ENCODE measurements at places on chromosomes 1 and 21.

- DNase-seq, result no peak
Observed at GRCh38 chr1:167541610-167542009, 12.0 kb downstream of the CREG1 start.

GRCh38 chr21:42362700-42363099, 3.6 kb downstream of the TFF1 start:
- DNase-seq, result no peak

DNA sequence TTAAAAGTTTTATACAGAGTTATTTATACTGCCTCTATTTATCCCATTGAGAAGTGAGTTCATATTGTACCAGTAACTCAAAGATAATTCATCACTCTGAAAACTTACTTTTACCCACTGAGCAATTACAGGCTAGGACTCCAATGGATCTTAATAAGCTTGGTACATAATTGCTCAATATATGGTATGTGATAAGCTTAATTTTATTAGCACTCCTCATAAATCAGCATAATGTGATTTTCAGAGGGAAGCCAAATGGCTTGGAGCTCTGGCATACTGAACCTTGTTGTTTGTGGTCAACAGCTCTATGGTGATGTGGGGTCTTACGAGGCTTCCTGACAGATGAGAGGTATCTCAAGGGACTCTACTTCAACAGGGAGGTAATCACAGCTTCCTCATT, 26.3 kb downstream of the ADAM30 start:
- DNase-seq, result no peak

DNA sequence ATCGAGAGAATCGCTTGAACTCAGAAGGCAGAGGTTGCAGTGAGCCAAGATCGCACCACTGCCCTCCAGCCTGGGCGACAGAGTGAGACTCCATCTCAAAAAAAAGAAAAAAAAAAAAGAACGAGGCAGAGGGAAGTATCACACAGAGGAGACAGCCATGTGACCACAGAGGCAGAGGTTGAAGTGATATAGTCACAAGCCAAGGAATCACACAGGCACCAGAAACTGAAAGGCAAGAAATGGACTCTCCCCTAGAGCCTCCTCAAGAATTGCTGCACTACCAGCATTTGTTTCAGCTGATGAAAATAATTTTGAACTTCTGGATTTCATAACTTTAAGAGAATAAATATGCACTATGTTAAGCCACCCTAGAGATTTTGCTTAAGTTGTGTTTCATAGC, 459.6 kb downstream of the PTPRC start:
- DNase-seq, result no peak

DNA sequence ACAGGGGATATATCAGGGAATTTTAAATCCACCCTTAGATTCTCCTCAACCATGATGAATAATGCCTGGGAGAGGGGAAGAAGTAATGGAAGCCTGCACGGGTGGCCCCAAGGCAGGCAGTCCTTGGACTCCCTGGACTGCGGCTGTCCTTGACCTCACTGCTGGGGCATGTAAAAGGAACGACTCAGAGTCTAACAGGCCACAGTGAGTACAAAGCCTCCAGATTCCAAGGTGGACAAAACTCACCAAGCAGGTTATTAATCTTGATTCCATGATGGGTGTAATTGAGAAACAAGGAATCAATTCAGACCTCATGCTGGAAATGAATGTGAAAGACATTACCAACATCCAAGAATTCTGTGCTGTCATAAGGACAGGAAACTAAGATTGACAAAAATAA, 13.0 kb upstream of the ARHGAP29 start:
- peak; percentile 45 for DNase-seq

DNA sequence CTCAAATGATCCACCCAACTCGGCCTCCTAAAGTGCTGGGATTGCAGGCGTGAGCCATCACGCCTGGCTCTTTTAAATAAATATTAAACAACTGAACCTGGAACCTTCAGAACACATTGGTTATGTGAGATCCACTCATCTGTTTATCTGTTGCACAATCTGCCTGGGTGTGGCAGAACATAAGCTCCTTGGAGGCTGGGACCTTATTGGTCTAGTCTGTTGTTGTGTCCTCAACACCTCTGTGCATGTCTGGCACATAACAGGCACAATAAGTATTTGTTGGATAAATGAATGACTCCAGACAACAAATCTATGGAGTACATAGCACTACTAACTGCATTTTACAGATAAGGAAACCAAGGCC, 4.1 kb upstream of the NBL1 start:
- DNase-seq, result no peak

- peak; percentile 80 for DNase-seq
Observed at GRCh38 chr1:10724948-10725847, 71.2 kb downstream of the CASZ1 start.

DNA sequence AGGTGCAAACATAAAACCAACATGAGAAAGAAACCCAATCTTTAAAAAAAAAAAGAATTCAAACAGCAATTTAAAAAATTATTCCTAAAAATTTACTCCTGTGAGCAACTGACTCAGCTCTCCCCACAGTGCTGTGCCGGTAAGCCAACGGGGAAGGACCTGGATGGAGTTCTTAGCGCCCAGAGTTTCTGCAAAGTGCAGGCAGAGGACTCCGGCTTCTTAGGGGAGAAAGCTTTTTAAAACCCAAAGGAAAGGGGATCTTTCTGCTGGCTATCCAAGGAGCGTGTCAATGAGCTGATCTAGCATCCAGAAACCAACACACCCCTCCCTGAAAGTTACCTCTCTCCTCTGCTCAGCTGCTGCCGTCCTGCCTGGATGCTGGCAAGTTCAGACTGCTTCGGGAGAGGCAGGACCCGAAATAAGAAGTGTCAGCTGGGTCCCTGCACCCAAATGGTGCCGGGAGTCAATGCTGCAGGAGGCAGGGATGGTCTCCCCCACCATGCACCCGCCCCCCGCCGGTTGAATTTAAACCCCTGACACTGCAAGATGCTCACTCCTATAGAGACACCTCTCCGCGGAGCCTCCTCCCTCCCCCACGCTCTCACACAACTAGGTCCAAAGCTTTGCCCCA, 32.2 kb upstream of the H6PD start:
- no peak for DNase-seq

GRCh38 chr1:2786329-2787162, 14.9 kb downstream of the TTC34 start:
- peak; percentile 63 for DNase-seq

- DNase-seq, result no peak
Observed at GRCh38 chr1:166064313-166064926, 102.4 kb downstream of the FAM78B start.

DNA sequence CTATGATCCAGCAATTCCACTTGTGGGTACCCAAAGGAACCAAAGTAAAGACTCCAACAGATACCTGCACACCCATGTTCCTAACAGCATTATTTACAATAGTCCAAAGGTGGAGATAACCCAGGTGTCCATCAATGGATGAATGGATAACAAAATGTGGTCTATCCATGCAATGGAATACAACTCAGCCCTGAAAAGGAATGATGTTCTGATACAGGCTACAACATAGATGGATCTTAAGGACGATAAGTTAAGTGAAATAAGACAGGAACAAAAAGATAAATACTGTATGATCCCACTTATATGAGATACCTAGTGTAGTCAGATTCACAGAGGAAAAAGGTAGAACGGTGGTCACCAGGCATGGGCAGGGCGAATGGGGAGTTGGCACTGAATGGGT, 69.7 kb downstream of the GNG4 start:
- DNase-seq, result no peak

GRCh38 chr1:39214714-39214997, 10.2 kb downstream of the MACF1 start:
- no peak for DNase-seq

- DNase-seq, result no peak
Observed at GRCh38 chr1:39737546-39738169, 1.0 kb upstream of the PPIE start.

DNA sequence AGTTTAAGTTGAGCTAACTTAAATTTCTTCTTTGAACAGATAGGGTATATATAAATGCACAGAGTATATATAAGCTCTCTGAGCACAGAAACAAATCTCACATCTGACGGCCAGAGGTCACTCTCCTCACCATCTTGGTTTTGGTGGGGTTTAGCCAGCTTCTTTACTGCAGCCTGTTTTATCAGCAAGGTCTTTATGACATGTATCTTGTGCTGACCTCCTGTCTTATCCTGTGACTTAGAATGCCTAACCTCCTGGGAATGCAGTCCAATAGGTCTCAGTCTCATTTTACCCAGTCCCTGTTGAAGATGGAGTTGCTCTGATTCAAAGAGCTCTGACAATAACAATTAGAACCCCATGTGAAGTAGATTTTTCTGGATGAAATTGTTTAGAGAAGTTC, 1.6 kb upstream of the MOV10 start:
- DNase-seq, result no peak

- no peak for DNase-seq
Observed at GRCh38 chr1:224223819-224224714, 41.0 kb downstream of the DEGS1 start.

Data from lower lobe of right lung (tissue), 2 donors.